Fibroblast of villous mesenchyme (primary cell): ENCODE measurements at places on chromosomes 2 and 18. TPM values are rescaled to one million over a fixed set of nuclear protein-coding genes. Genes with fewer than 3 reads are reported as not detected.
A peak's percentile ranks its signal among the peaks of the same experiment; 100 is the strongest.

DNA sequence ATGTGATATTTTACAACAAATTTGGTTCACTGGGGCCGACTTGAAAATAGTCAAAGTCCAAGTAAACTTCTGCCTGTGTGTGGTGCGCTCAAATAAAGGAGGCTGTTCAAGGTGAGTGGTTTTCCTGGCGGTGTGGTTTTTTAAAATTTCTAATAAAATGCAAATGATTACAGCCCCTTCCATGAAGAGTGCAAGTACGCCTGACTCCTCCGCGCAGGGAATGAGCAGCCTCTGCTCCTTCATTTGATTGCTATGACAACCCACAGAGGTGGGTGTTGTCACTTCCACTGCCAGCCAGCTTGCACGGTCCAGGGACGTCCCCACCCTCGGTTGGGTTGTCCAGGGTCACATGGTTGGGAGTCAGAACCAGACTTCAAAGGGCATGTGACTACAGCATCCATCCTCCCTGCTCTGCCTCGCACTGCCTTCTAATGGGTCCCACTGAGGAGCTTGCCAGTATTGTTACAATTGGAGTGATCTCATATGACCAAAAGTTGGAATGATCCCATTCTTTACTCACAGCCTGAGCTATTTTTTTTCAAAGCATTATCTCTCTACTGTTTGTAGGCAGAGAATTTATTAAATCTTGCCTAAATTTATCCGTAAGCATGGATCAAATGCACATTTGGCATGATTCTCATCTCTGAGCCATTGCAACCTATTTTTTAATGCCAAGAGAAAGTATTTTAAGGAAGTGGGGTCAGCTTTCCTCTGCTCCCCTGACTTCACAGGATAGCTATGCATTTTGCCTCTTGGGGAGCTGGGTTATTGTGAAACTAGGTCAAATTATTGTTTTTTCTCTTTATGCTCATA is 121.3 kb downstream of the AGAP1 start:
- peak; percentile 61 for DNase-seq

DNA sequence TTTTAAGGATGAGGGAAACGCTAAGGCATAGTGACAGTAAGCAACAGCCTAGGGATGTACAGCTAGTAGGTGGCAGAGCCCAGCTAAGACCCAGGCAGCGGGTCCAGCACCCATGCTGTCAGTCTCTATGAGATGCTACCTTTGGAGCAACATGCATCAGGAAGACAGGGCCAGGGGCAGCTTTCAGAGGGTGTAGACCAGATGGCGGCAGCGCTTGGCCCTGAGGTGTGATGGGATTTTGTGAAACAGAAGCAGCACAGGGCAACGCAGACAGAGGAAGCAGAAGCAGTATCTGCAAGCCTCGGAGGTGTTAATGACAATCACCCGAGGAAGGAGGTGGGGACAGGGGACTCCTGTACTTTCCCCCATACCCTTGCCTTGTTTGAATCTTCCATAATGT is 43.2 kb downstream of the SDC1 start:
- no peak for DNase-seq

GRCh38 chr2:20594957-20595356 is 55.9 kb downstream of the HS1BP3 start:
- no peak for DNase-seq

DNA sequence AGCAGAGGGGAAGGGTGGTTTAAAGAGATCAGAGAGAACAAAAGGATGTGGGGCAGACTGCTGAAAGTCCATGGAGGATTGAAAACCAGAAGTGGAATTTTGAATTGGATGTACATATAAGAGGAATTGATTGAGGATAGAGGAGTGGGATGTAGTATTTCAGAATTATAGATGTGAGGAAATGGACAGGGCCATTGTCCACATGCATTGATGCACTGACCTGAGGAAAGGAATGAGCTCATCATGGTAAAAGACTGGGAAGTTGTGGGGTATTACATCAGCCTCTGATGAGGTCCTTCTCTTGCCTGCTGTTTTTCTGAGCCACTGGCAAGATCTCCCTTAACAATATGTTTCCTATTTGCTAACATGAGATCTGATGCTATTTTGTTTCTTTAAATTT is 365.7 kb upstream of the FANCL start:
- DNase-seq = no peak

The ELOA2 gene
- total RNA-seq = not detected in 2 replicates

The ADCYAP1 gene
- total RNA-seq = not detected in 2 replicates

The CHRNG gene
- not detected in 2 replicates for total RNA-seq

DNA sequence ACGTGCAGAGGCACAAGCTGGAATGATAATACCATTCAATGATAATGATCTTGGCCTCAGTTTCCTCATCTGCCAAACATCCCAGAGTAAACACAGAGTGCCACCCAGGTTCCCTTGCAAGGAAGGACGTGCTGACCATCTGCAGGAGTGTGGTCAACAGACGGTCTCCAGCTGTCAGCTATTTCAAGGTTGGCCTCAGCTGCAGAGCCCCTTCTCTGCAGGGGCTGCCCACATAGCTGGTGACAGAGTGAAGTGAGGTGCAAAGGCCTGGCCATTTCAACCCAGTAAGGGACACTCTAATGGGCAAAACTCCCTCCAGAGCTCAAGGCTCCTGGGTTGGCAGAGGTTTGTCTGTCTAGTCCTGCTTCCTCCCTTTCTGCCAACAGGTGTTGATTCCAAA is 8.3 kb upstream of the WNT6 start:
- DNase-seq = no peak

DNA sequence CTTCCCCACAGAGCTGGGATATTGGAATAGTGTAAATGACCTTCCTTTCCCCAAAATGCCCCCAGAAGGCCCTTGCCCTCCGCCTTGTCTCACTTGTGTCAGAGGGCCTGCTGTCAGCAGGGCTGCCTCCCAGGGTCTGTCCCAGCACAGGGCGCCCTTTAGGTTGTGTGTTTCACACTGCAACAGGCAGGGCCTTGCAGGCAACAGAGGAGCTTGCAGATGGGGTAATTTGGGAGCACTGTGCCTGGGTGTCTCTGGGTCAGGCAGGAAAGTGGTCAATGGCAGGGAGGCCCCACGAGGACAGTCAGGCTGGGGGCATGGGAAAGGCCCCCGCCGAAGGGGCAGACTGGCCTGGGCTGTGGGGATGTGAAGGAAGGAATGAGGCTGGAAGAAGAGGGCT is 130.7 kb downstream of the ASB1 start:
- DNase-seq = no peak

- DNase-seq = no peak
Measured at GRCh38 chr18:26134107-26134506, 438 bp downstream of the PSMA8 start.

DNA sequence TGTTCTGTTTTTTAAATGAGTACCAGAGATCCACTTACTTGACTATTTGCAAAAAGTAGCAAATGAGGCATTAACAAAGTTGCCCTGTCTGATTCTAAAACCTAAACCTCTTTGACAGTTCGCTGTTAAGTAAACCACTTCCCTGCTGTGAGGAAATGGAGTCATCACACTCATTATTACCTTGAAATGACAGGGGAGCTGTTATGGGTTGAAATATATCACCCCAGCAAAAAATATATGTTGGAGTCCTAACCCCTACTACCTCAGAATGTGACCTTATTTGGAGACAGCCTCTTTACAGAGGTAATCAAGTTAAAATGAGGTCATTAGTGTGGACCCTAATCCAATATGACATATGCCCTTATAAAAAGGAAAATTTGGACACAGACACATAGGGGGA is 36.1 kb downstream of the DHRS9 start:
- DNase-seq = no peak

GRCh38 chr18:80246445-80247392 is 595 bp downstream of the PARD6G start:
- DNase-seq = peak; percentile 6

The KLHL41 gene
- total RNA-seq = 0.32 and 0.43 TPM in 2 replicates

DNA sequence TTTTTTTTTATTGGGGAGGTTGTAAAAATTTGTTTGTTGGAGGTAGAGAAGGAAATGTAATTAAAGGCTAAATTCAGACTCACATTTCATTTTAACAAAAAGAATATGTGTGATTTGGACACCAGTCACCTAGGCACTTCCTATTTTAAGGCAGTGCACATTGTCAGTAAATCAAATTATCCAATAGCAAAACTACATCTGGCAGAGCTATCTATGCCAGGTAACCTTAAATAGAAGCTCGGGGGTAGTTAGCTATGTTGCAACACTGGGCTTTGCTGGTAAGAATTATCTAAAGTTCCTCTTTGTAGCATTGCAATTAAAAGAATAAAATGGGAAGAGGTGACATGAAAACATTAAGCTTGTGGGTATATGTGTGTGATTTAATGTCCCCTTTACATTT is 1064.4 kb upstream of the ZEB2 start:
- DNase-seq = no peak

DNA sequence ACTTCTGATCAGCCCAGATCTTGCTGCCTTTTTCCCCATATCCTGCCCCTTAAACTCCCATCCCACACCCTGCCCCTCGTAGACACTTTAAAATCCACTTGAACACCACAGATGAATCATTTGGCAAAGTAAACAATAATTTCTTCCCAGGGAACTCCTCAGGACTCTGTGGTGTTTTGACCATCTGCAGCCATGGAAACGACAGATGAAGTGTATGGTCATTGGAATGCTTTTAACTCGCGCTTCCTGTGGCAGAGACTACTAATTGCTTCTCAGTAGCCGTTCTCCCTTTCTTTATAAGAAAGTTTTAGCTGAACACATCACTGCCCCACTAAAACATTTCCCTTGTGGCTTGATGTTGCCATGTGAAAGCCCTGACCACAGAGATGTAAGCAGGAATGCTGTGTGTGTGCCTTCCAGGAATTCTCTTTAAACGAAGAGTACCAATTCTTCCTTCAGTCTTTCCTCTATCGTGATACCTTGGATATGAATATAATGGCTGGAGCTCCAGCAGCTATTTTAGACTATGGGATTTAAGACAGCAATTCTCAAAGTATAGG is 92.7 kb upstream of the PARD3B start:
- DNase-seq = peak; percentile 99

The NLRC4 gene
- not detected in 2 replicates for total RNA-seq

The LYPD6 gene
- 4.3 and 5.2 TPM in 2 replicates for total RNA-seq

DNA sequence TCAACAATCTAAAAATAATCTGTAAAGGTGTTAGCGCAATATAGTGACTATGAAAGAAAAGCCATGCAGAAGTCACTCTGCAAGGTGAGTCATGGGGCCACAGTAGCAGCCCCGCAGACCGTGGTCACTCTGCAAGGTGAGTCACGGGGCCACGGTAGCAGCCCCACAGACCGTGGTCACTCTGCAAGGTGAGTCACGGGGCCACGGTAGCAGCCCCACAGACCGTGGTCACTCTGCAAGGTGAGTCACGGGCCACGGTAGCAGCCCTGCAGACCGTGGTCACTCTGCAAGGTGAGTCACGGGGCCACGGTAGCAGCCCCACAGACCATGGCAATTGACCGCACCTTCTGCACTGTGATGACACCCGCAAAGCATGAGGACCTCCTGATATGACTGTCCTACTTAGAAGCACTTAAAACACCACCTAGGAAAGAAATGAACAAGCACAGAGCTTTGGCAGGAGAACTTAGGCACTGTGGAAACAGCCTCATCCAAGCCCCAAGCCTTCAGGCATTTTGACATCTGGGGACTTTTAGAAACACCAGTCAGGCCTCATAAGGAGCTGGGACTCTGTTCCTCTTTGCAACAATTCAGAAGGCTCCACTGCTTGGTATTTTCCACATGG is 70.1 kb downstream of the LDLRAD4 start:
- DNase-seq = no peak

GRCh38 chr18:48923746-48924629 is 26.8 kb downstream of the SMAD7 start:
- DNase-seq = peak; percentile 95

The DYSF gene
- 3.5 and 4.2 TPM in 2 replicates for total RNA-seq

DNA sequence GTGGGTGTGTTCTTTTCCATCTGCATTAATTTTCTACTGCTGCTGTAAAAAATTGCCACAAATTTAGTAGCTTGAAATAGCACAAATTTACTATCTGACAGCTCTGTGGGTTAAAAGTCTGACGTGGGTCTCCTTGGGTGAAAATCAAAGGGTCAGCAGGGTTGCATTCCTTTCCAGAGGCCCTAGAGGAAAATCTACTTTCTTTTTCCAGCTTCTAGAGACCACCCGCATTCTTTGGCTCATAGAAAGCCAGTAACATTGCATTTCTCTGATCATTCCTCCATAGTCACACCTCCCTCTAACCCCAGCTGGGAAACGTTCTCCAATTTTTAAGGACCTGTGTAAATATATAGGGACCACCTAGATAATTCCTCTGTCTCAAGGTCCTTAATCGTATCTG is 128.8 kb downstream of the ATL2 start:
- no peak for DNase-seq

The UCN gene
- 0.43 and 0.64 TPM in 2 replicates for total RNA-seq

GRCh38 chr2:159457589-159457988 is 158.8 kb downstream of the BAZ2B start:
- DNase-seq = no peak

The CTLA4 gene
- total RNA-seq = not detected in 2 replicates

- DNase-seq = no peak
Measured at GRCh38 chr2:219207134-219207883, 727 bp downstream of the ZFAND2B start.

GRCh38 chr2:213101109-213101508 is 50.3 kb downstream of the IKZF2 start:
- DNase-seq = no peak

DNA sequence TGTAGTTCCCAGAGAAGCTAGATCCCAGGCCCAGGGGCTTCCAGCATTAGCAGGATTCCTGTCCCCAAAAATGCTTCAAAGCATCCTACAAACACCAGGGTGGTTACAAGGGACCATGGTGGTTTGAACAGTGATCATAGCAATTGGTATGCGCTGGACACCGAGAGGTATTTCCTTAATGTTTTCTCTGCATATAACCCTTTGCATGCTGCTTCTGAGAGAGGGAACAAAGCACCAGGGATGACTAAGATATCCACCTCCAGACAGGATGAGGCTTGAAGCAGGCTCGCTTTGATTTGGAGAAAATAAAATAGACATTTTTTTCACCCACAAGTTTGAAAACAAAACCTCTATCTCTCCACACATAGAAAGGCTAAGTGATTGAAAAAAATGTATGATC is 50.5 kb upstream of the TSPYL6 start:
- DNase-seq = no peak

GRCh38 chr2:18837240-18837639 is 247.9 kb upstream of the NT5C1B start:
- DNase-seq = no peak

The TXNDC2 gene
- total RNA-seq = under 0.01 TPM in 1 of 2 replicates, not detected in the other

DNA sequence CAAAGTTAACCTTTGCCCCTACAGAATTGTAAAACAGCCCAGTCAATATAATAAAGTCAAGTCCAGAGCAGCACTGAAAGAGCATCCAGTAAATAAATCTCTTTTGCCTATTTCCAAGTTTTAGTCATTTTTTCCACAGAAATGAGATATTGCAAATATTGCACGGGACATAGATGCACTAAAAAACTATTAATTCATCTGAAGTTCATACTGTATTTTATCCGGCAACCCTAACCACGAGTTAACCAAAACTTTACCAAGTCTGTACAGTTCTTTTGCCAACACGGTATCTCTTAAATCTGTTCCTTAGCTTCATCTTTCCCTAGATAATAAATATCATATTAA is 484 bp upstream of the ASNSD1 start:
- DNase-seq = no peak

DNA sequence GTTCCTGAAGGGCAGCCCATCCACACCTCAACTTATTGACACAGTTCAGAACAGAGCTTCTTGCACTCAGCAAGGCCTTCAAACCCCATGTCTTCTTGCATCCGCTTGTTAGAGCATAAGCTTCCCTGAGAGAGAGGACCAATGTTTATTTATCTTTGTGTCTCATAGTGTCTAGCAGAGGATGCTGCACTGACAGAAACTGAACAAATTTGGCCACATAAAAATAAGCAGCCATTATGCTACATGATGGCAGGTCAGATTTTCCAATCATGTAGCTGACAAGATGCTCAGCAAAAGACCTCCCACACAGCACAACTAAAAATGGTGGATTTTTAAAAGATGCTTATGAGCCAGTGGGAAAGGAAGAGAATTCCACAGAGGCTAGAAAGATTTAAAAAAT is 38.1 kb upstream of the SIGLEC15 start:
- no peak for DNase-seq
